Cardiac muscle cell (in vitro differentiated cells and primary cell): ENCODE measurements at places on chromosomes 7 and 10. TPM values are rescaled to one million over a fixed set of nuclear protein-coding genes. Genes with fewer than 3 reads are reported as not detected.

The GFRA1 gene
- polyA plus RNA-seq: 1.7 and 3.4 TPM in 2 replicates

The CUBN gene
- polyA plus RNA-seq: 0.79 and 1.4 TPM in 2 replicates

- DNase-seq: no peak
These were observed 646.2 kb upstream of the C7orf33 start for GRCh38 chr7:147944321-147944720.

GRCh38 chr10:60096761-60097513 lies 190.6 kb upstream of the CCDC6 start:
- DNase-seq: no peak

The NUTM2D gene
- polyA plus RNA-seq: 0.11 and 0.78 TPM in 2 replicates

- no peak for DNase-seq
These were observed 311.9 kb upstream of the SORCS1 start for GRCh38 chr10:107476408-107476807.

- no peak for DNase-seq
These were observed 62.5 kb downstream of the ZNF37A start for GRCh38 chr10:38156416-38157269.

GRCh38 chr10:60185421-60185820 lies 204.3 kb downstream of the ANK3 start:
- no peak for DNase-seq

The CCM2 gene
- 59.2 and 65.7 TPM in 2 replicates for polyA plus RNA-seq

DNA sequence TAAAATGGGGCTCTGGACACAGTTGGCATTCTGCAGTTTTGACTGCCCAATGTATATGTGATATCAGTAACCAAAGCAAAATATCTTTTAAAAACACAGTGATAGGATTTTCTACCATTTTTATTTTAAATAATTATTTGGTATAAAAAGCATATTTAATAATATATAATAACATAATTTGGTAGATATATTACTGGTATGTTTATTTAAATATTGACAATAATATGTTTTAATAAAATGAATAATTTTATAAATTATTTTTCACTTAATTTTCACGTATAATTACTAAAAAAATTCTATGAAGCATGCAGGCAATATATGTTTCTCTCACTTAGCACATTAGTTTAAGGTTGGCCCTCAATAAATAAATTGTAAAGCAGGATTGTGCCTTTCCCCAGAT lies 269.1 kb downstream of the PRKG1 start:
- no peak for DNase-seq

The ATG9B gene
- 13.0 and 22.7 TPM in 2 replicates for polyA plus RNA-seq

DNA sequence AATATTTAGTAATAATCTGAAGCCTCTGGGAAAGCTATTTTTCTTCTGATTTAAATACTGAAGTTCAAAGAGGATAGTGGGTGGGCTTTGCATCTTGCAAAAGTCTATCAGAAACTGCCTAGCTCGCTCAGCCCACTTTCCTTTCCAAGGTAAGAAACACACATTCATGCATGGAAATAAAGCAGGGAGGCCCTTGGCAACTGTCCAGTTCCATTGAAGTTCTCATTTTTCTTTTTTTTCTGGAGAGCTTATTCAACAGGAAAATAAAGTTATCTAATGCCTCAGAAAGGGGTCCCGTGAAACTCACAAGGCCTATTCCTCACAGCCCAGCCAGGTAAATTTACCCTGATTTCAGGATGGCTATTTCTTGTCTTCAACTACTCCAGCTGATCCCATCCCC lies 654.9 kb downstream of the KCNMA1 start:
- DNase-seq: no peak

DNA sequence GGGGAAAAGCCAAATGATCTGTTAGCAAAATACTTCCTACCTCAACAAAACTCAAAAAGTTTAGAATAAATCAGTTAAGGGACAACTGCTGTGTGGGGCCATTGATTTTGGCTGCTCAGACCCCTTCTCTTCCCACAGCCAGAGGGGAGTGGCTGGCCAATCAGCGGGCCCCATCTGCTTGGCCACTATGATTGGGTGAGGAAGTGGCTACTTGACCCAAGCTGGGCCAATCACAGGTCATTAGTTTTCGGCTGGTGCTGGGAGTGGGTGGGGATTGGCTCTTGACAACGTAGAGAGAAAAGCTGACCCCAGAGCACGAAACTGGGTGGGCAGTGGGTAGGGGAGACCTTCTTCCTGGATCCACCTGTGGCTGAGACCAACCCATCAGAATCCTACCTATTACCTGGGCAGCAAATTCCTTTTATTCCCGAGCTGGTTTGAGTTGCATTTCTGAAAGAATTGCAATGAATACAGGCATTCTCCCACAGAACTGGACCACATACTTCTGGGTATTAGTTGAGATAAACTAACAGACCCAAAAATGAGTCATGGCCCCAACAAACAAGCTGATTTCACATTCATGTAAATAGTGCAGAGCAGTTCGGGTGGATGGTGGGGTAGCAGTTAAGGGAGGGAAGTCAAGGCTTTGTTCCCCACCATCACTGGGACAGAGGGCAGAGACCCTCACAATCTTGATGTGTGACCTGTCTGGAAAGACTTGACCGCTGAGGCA lies 35.6 kb upstream of the HMX3 start:
- DNase-seq: no peak

DNA sequence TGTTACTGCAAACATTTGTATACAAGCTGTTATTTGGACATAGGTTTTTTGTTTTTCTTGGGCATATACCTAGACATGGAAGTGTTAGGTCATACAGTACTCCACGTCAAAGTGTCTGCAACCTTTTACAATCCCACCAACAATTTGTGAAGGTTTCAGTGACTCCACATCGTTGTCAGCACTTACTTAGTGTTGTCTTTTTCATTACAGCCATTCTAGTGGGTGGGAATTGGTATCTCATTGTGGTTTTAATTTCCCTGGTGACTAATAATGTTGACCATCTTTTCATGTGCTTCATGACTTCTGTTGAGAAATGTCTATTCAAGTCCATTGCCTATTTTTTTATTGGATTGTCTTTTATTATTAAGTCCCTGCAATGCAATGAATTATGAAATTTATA lies 95.0 kb downstream of the UBE3C start:
- DNase-seq: no peak

- DNase-seq: no peak
These were observed 382.7 kb upstream of the FOXK1 start for GRCh38 chr7:4299431-4299830.

DNA sequence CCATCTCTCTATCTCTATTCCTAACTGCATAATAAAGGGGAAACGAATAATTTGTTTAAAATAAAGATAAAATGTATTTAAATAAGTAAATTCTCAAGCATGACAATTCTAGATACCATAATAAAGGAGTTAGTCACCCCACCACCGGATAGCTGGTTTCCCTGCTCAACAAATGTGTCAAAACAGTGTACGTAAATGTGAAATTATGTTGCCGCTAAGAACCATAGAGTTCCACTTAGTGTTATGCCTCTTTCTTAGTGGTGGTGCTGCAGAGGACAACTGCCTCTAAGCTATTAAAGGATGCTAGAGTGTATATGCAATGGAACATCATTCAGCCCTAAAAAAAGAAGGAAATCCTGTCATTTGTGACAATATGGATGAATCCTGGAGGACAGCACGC lies 42.4 kb downstream of the SMKR1 start:
- DNase-seq: no peak

The TUBB8 gene
- not detected in 2 replicates for polyA plus RNA-seq

The GIMAP7 gene
- polyA plus RNA-seq: 0.19 TPM in 1 of 2 replicates, not detected in the other

The UPK3BL2 gene
- polyA plus RNA-seq: 29.7 and 31.2 TPM in 2 replicates

DNA sequence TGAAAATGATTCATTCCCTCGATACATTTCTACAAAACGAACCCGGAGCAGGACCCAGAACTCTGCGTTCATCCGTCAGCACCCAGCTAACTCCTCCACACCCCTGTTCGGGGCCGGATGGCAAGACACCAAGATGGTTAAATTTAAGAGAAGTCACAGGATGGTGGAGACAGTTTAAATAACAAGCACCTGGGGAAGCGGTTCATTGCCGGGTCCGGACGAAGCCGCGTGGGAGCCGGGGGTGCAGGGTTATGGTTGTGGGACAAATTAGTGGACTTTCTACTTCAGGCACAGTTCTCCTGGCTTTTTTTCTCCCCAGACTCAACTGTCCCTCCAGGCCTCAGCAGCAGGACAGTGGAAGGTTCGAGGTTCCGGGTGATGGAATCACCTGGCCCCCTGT lies 45.4 kb downstream of the ASB13 start:
- DNase-seq: no peak

GRCh38 chr7:134782121-134782623 lies 2.7 kb downstream of the CALD1 start:
- peak; percentile 66 for DNase-seq

DNA sequence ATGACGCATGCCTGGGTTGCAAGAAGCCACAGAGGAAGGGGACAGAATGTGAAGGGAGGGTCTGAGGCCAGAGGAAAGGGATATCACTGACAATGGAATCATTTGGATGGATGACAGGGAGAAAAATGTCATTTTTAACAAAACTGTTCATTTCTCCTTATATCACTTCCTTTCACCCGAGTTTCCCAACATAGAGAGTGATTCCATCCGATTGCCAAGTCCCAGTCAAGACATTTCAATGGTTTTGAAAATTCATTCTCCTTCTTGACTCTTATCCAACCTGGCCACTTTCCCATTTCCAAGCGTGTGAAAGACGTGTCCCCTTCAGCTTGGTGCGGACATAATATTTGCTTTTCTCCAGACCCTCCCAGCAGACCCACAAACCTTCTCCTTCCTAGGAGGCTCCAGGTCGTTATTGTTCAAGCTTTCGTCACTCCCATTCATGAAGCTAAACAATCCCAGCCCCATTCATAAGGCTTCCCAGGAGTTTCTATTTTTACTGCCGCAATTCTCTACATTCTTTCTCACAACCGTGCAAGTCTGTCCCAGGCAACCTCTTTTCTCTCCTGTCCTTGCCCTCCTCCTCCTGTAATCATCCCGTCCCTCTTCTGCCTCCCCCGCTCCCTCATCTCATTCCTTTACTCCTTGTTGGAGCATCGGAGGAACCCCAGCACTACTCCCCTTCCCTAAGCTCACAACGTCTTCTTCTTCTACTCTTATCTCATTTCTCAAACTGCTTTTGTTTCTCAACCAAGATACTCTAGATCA lies 301.3 kb upstream of the KLF6 start:
- DNase-seq: peak; percentile 86

GRCh38 chr10:52668024-52668423 lies 104.6 kb downstream of the MBL2 start:
- no peak for DNase-seq

- peak; percentile 40 for DNase-seq
These were observed 85.9 kb upstream of the CXCL12 start for GRCh38 chr10:44470784-44471183.

The ZDHHC6 gene
- polyA plus RNA-seq: 26.1 and 37.4 TPM in 2 replicates

GRCh38 chr10:50395851-50396250 lies 144.5 kb upstream of the ASAH2 start:
- DNase-seq: no peak

GRCh38 chr10:103513380-103514060 lies 20.0 kb downstream of the NEURL1 start:
- DNase-seq: no peak

DNA sequence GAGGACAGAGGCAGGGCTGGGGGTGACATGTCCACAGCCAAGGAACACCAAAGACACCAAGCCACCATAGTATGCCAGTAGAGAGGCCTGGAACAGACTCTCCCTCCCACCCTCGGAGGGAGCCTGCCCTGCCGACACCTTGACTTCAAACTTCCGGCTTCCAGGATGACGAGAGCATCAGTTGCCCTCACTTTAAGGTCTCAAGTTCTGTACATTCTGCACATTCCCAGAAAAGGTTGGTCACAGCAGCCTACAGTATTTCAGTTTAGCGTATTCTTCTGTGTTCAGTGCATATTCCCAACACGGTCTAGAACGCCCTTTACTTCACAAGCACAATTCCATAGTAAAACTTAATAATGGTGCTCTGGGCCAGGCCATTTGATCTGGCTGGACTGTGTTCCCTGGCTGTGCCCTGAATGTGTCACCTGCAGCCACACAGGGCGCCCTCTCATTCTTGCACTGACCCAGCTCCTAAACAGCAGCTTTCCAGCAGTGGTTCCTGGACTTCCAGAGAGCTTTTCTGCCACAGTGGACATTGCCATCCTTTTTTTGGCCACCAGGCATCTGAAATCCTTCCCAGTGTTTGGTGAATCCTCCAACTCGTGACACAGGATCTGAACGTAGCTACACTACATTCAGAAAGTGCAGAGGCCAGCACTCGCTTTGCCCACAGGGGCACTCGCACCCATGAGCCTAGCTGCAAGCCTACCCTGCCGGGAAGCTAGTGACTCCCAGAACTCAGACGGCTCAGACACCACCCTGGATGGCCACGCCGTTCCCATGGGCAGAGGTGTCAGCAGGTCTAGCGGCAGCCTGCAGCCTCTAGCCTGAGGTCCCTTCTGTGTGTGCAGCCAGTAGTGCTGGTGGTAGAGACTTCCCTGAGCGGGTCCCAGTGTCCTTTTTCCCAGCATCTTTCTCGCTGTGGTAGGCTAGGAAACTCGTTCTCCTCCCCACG lies 36.4 kb upstream of the INSIG1 start:
- no peak for DNase-seq

DNA sequence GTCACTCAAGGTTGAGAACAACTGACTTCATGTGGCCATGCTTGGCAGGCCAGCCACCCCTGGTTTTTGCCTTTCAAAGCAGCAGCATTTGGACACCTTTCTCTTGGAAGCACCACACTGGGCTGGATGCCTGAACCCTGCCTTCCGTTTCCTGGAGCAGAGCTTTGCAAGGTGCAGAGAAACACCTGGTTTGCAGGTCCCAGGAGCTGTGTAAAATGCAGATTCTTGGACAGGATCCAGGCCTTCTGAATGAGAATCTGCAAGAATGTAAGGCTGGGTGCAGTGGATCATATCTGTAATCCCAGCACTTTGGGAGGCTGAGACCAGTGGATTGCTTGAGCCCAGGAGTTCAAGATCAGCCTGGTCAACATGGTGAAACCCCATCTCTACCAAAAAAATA lies 18.0 kb upstream of the DUSP5 start:
- DNase-seq: no peak

The MIOS gene
- polyA plus RNA-seq: 18.1 and 27.1 TPM in 2 replicates

GRCh38 chr7:21355406-21355874 lies 72.4 kb upstream of the SP4 start:
- DNase-seq: no peak

The TUBAL3 gene
- polyA plus RNA-seq: not detected in 2 replicates

The PNLIPRP1 gene
- not detected in 2 replicates for polyA plus RNA-seq

DNA sequence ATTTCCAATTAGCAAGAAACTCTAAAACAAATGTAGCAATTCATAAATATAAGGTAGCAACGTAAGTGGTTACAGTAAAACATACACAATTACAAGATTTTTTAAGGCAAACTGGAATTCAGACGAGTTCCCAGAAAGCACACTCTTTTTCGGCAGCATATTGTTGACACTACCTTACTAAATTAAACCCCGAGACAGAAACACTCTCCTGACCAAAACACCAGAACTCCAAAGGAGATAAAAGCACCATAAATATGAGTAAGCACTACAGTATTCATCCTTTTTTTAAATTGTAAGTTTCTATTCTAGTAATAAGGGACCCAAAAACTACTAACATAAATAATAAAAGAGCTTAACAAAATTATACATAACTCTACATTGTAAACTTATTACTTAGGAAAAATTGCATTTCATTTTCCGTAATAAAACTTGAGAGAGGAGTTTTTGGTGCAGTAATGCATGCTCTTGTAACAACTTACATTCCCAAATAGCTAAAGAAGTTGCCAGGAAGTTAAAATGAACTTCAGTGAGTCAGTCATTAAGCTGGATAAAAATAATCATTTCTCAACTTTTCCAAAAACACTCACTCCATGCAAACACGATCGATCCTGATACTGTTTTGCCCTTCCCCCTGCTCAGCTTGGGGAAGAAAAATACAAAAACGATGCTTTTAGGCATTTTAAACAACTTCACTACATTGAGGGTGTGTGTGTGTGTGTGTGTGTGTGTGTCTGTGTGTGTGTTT lies 2.0 kb downstream of the PIP4K2A start:
- DNase-seq: no peak

The TFR2 gene
- 0.39 TPM in 1 of 2 replicates, not detected in the other for polyA plus RNA-seq
